WTC11 (cell line): ENCODE measurements at places on chromosomes 7 and 10.

- DNase-seq, result no peak
- peaks cover 8% of the 10 kb centered on the region; the same call in 1 of the 2 replicates for H3K36me3 ChIP-seq
- H3K4me1 ChIP-seq, result no peaks in the 10 kb centered on the region
- H3K4me3 ChIP-seq, result no peak overlapping the region
- H3K27me3 ChIP-seq, result no peaks in the 10 kb centered on the region; the same call in 1 of the 2 replicates
Measured at GRCh38 chr7:152615031-152615741, 60.8 kb downstream of the XRCC2 start.

GRCh38 chr7:82131215-82131614 is 312.4 kb downstream of the CACNA2D1 start:
- H3K36me3 ChIP-seq, result no peaks in the 10 kb centered on the region
- DNase-seq, result no peak
- peaks cover 4% of the 10 kb centered on the region; the same call in 1 of the 2 replicates for H3K4me1 ChIP-seq
- H3K27ac ChIP-seq, result no peak overlapping the region
- no peaks in the 10 kb centered on the region for H3K27me3 ChIP-seq

GRCh38 chr7:36599645-36600313 is 124.5 kb downstream of the AOAH start:
- H3K4me1 ChIP-seq, result peaks cover 11% of the 10 kb centered on the region
- no peak overlapping the region for H3K27ac ChIP-seq
- no peaks in the 10 kb centered on the region for H3K27me3 ChIP-seq
- H3K36me3 ChIP-seq, result no peaks in the 10 kb centered on the region
- H3K4me3 ChIP-seq, result no peak overlapping the region
- no peak for DNase-seq

DNA sequence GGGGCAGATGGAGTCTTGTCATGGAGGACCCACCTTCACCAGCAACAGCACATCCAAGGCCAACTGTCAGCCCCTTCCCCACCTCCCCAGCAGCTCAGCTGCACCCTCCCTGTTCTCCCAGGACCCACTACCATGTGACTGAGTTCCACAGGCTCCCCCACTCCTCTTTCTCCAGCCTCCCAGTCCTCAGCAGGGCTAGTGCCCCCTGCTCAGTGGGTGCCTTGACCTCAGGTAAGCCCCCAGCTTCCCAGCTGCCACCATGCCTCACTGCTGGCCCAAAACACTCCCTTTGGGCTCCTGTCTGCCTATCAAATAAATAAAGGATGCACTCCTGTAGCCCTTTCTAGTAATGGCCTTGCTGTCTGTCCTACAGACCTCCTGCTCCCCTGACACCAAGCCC is 174.4 kb downstream of the SLIT1 start:
- peaks cover 12% of the 10 kb centered on the region for H3K36me3 ChIP-seq
- no peak overlapping the region for H3K27ac ChIP-seq
- H3K4me3 ChIP-seq, result no peak overlapping the region
- H3K27me3 ChIP-seq, result peaks cover 3% of the 10 kb centered on the region; the same call in 1 of the 2 replicates
